ENCODE measurements at places on chromosomes 3 and 15.

DNA sequence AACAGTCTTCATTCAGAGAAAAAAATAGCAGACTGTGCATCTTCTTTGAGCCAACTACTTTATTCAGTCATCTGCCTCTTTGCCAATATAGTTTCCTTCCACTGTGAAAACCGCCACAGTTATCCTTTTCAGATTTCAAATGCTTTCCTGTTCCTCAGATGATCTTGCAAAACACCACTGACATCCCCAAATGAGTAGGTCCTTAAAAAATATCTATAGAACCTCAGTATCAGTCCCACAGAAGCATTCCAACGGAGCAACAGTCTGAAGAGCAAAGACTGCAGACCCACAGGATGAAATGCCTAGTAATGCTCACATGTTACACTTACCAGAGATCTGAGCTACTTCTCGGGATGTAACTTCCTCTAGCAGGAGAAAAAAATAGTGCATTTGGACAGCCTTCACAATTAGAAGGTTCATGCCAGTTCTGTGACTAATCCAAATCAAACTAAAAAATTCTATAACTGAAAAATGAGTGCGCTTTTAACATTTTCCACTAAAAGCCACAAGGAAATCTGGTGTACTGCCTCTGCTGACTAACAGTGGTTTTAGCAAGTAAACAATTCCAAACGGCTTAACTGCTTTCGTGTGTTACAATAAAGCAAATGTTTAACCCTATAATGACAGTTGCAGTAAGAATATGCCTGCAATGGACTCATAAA, at the start of gene ANKRD28:
Gene ANKRD28, minus strand, starts transcription at position 338 of the 662 bp plus-strand sequence. CDS start 1,458 bp downstream, outside the sequence.
- no peak for DNase-seq

GRCh38 chr3:176219970-176220369, 977.3 kb downstream of the TBL1XR1 start:
- DNase-seq = no peak

DNA sequence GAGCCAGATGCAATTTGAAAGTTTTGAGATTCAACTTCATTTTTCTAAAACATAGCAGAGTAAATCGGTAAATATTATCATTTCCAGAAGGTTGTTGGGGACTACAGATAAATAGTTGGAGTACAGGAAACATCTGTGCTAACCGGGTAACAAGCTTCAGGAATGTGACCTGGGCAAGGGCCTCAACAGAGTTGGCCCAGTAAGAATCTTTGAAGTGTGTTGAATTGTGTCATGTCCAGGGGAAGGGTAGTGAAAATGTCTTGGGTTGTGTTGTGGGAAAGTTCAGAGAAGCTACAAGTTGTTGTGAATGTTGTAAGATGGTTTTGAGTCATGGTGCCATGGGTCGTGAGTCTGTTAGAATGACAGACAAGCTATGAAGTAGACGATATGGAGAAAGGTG, 35.7 kb downstream of the SQOR start:
- DNase-seq = no peak

DNA sequence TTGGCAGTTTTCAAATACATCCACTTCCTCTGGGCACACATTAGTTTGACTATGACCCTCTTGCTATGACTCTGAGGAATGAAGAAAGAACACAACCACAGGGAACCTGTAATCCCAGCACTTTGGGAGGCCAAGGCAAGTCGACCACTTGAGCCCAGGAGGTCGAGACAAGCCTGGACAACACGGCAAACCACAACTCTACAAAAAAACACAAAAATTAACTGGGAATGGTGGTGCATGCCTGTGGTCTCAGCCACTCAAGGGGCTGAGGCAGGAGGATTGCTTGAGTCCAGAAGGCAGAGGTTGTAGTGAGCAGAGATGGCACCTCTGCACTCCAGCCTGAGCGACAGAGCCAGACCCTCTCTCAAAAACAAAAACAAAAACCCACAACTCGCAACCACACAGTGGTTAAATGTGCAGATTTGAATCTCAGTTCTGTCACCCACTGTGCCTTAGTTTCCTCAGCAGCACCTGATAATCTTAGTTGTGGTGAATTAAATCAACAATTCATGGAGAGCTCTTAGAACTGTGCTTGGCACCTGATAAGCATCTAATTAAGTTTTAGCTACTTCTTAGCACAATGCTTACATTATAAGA, 65.7 kb downstream of the MYLK start:
- DNase-seq = no peak

DNA sequence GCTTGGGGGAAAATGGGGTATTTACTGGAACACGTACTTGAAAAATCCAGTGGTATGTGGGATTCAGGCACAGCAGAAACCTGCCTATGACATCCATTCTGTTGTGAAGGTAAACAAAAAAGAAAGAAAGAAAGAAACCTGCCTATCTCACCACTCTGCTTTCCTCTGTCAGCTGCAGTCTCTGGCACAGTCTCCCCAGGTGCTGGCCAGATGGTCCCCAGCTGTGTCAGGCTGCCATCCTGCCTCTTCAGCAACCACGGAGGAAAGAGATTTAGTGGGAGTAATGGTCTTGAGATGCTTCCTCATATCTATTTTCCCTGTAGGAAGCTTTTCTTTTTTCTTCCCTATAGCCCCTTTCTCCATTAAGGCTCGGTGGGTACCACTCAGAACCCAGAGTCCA, 2.5 kb upstream of the PXYLP1 start:
- no peak for DNase-seq

GRCh38 chr3:142492184-142492583, 44.3 kb upstream of the XRN1 start:
- no peak for DNase-seq
